A549 treated with RU486 at 1 μM for 4 hours (cell line): ENCODE measurements at places on chromosomes 16 and 17. TPM values are rescaled to one million over a fixed set of nuclear protein-coding genes. Genes with fewer than 3 reads are reported as not detected.

The MT1F gene
- 10.9 to 16.8 TPM (median 11.8 TPM) in 5 replicates for total RNA-seq

The CPHXL2 gene
- not detected in 5 replicates for total RNA-seq

The CASKIN2 gene
- total RNA-seq: 7.5 to 12.7 TPM (median 9.3 TPM) in 5 replicates

The CSH1 gene
- total RNA-seq: not detected in 5 replicates

The KRT40 gene
- not detected in 5 replicates for total RNA-seq

The WBP2 gene
- total RNA-seq: 88.0 to 99.5 TPM (median 93.9 TPM) in 5 replicates

The CSH2 gene
- not detected in 5 replicates for total RNA-seq

The TP53TG3C gene
- total RNA-seq: 0.15 to 0.33 TPM (median 0.31 TPM) in 3 of 5 replicates, not detected in the others

The CMIP gene
- total RNA-seq: 81.1 to 113 TPM (median 96.8 TPM) in 5 replicates

The MILR1 gene
- 1.0 to 2.1 TPM (median 1.6 TPM) in 5 replicates for total RNA-seq

The EVI2A gene
- not detected in 5 replicates for total RNA-seq

The STRADA gene
- total RNA-seq: 24.8 to 27.6 TPM (median 26.0 TPM) in 5 replicates

The MEIOB gene
- 1.4 to 3.0 TPM (median 2.0 TPM) in 5 replicates for total RNA-seq

The ASPHD1 gene
- total RNA-seq: 18.0 to 30.1 TPM (median 26.7 TPM) in 5 replicates

The EVPLL gene
- 0.06 TPM in 1 of 5 replicates, not detected in the others for total RNA-seq

The RDM1 gene
- 2.2 to 4.6 TPM (median 3.4 TPM) in 5 replicates for total RNA-seq

The TBC1D3H gene
- total RNA-seq: not detected in 5 replicates

The MT1G gene
- not detected in 5 replicates for total RNA-seq

The NEK8 gene
- total RNA-seq: 3.8 to 4.7 TPM (median 4.5 TPM) in 5 replicates

The LRRC37A gene
- total RNA-seq: 0.41 to 1.2 TPM (median 0.75 TPM) in 5 replicates

The PKMYT1 gene
- total RNA-seq: 57.5 to 96.6 TPM (median 92.5 TPM) in 5 replicates

The SULT1A4 gene
- total RNA-seq: 31.4 to 38.8 TPM (median 31.5 TPM) in 5 replicates

The DRC7 gene
- total RNA-seq: 0.10 TPM in 1 of 5 replicates, not detected in the others

The SPATA22 gene
- not detected in 5 replicates for total RNA-seq

The SPNS2 gene
- 5.8 to 14.1 TPM (median 11.2 TPM) in 5 replicates for total RNA-seq

The CXCL16 gene
- 13.8 to 20.0 TPM (median 17.9 TPM) in 5 replicates for total RNA-seq

The PTGES3L gene
- 0.70 to 1.6 TPM (median 1.1 TPM) in 5 replicates for total RNA-seq

The CDRT15 gene
- total RNA-seq: not detected in 5 replicates

The KRT33A gene
- total RNA-seq: not detected in 5 replicates

The NSMCE1 gene
- total RNA-seq: 56.7 to 59.1 TPM (median 58.2 TPM) in 5 replicates

The EPOP gene
- total RNA-seq: 11.3 to 15.3 TPM (median 14.3 TPM) in 5 replicates

The ITGAD gene
- not detected in 5 replicates for total RNA-seq

The ZG16 gene
- total RNA-seq: not detected in 5 replicates

The RASD1 gene
- 0.63 to 1.1 TPM (median 0.89 TPM) in 5 replicates for total RNA-seq

The JPH3 gene
- 1.4 to 2.6 TPM (median 2.1 TPM) in 5 replicates for total RNA-seq

The FOXL1 gene
- total RNA-seq: 0.88 to 1.7 TPM (median 1.1 TPM) in 5 replicates

The AANAT gene
- 0.38 to 0.74 TPM (median 0.57 TPM) in 4 of 5 replicates, not detected in the other for total RNA-seq

The CCL8 gene
- not detected in 5 replicates for total RNA-seq

The NXN gene
- total RNA-seq: 21.4 to 28.9 TPM (median 26.0 TPM) in 5 replicates

The KRT17 gene
- total RNA-seq: 0.54 to 0.96 TPM (median 0.90 TPM) in 5 replicates

The C16orf54 gene
- not detected in 5 replicates for total RNA-seq

The CMTM2 gene
- total RNA-seq: not detected in 5 replicates

The PLEKHH3 gene
- total RNA-seq: 12.2 to 19.5 TPM (median 17.5 TPM) in 5 replicates

The GNGT2 gene
- total RNA-seq: 0.42 to 0.62 TPM (median 0.47 TPM) in 4 of 5 replicates, not detected in the other

The TOM1L1 gene
- 32.2 to 42.3 TPM (median 39.6 TPM) in 5 replicates for total RNA-seq

The CCDC200 gene
- not detected in 5 replicates for total RNA-seq

The ARHGAP44 gene
- 2.1 to 3.4 TPM (median 2.7 TPM) in 5 replicates for total RNA-seq

The OR2C1 gene
- not detected in 5 replicates for total RNA-seq

The CDIP1 gene
- 9.8 to 12.2 TPM (median 11.0 TPM) in 5 replicates for total RNA-seq

The DOC2B gene
- 0.76 to 1.1 TPM (median 0.82 TPM) in 5 replicates for total RNA-seq

The PYDC1 gene
- total RNA-seq: not detected in 5 replicates

The KRT34 gene
- total RNA-seq: 0.25 to 0.43 TPM (median 0.30 TPM) in 5 replicates

The GGNBP2 gene
- total RNA-seq: 45.3 to 64.0 TPM (median 57.8 TPM) in 5 replicates

The RAB26 gene
- total RNA-seq: 2.7 to 5.0 TPM (median 4.0 TPM) in 5 replicates

The KLHL10 gene
- 0.08 to 0.09 TPM (median 0.08 TPM) in 3 of 5 replicates, not detected in the others for total RNA-seq

The TRPV3 gene
- 0.22 to 0.34 TPM (median 0.31 TPM) in 5 replicates for total RNA-seq
